NCI-H1417 treated with DMSO at 0.1 percent for 48 hours (cell line): ENCODE measurements at places on chromosomes 3 and 15.

GRCh38 chr3:99686469-99686868 lies 48.1 kb downstream of the COL8A1 start:
- no peak for DNase-seq

DNA sequence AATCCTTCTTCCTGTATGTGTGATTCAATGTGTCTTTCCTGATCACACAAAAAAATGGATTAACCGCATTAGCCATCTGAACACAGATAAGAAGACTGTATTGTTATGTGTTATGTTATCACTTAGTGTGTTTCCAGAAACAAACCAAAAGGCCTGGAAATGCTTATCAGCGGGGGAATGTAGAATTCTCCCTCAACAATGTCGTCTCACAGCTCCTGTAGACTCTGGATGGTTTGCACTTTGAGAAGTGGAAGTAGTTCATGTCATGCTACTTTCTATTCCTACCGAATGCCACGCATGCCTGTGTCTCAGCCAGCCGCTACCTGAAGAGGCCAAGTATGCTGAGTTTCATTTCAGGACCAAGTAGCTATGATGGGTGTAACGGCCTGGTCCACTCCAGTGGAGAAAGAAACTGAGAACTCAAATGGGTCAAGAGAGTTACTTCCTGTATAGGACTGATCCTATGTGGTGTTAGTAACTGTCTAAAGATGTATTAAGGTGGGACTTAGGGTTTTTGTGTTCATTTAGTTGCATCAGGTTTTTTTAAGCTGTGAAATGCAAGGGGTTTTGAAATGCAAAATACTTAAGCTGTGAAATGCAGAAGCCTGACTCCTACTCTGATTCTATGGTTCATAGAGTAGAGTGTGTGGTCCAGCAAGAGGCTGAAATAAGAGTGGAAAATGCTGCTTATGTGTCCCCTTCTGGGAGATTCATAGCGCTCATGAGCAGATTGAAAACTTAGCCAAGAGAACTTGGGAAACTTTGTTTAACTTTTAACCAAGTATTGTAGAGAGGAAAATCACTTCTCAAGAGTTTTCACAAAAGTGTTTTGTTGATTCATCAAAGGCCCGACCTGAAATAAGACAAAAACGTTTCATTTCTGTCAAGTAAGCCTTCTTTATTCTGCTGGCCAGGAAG lies 118.5 kb upstream of the LMOD3 start:
- no peak for DNase-seq

GRCh38 chr3:88713233-88713691 lies 394.2 kb upstream of the EPHA3 start:
- DNase-seq: no peak

DNA sequence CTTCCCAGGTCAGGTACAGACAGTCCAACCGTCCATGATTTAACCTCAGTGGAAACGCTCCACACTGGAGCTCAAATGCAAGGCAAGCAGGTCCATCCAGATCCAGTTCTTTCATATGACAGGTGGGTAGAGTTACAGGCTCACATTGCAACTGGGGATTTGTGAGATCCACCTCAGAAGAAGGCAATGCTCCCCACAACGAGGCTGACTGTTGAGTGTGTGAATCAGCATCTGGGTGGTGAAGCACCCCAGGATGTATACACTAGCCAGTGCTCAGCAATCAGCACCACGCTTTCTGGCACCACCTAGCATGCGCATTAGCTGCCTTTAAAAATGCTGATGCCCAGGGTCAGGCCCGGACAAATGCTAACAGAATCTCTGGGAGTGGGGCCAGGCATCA lies 343.5 kb upstream of the ICE2 start:
- DNase-seq: no peak

- DNase-seq: no peak
These were observed 27.0 kb downstream of the PLXNB1 start for GRCh38 chr3:48402907-48403306.

- no peak for DNase-seq
These were observed 260.8 kb upstream of the LRRN1 start for GRCh38 chr3:3538451-3538850.
